CD14-positive monocyte (primary cell): ENCODE measurements at places on chromosomes 16 and 17. TPM values are rescaled to one million over a fixed set of nuclear protein-coding genes. Genes with fewer than 3 reads are reported as not detected.

Gene TBX6
- 0.11 TPM for polyA plus RNA-seq

Gene ADAD2
- polyA plus RNA-seq = not detected

Gene ABI3
- polyA plus RNA-seq = 90.6 TPM

Gene KRT31
- polyA plus RNA-seq = not detected

Gene GRAP
- 5.9 and 8.8 TPM in 2 replicates for polyA plus RNA-seq

DNA sequence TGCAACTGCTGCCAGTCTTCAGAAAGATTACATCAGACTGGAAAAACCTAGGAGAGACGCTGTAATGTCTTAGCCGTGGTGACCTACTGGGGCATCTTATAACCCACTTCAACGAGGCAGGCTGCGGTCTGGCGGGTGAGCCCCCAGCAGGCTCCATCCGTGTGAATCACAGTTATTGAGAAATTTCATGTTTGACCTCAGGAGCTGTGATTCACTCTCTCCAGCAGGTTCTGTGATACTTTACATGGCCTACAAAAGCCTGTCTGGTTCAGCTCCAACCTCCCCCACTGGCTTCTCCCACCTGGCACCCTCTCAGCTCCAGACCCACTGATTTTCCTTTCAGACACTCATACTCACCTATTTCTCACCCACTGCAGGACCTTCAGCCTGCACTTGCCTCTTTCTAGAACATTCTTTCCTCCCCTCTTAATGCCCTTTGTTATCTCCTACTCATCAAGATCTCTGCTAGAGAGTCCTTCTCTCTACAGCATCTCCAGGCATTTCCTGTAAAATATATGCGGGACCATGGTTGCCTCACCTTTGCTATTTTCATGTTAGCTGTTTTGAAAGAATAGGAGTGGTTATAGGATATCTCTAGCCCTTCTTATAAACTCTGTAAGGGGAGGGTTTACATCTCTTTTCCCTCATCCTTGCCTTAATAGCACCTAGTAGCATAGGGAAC lies 227.9 kb downstream of the MAF start:
- DNase-seq = peak; percentile 60

DNA sequence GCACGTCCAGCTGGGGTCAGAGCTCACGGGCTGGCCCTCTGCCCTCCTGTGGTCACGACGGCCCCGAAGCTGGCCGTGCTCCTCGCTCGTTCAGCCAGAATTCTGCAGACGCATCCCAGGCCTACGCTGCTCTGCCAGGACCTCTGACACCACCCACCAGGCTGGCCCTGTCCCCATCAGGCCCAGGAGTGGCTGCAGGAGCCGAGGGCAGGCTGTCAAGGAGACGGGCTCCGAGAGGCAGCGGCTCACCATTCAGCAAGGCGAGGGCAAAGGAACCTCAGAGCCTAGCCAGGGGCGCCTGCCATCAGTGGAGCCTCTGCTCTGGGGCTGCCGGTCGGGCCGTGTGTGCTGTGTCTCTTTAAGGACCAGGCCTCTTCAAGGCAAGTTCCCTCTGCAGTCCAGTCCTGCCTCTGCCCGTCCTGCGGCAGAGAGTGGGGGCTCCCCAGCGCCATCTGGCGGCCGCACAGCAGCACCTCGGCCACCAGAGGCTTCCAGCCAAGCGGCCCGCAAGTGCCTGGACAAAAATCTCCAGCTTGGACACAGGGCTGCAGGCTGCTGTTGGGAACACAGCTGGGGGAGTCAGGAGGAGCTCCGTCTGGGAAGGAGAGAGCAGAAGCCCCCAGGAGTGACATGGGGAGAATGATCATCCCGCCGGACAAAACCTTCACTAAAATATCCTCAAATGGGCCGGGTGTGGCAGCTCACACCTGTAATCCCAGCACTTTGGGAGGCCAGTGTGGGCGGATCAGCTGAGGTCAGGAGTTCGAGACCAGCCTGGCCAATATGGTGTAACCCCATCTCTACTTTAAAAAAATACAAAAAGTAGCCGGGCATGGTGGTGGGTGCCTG lies 7.4 kb upstream of the ABR start:
- peak; percentile 83 for DNase-seq

GRCh38 chr16:4004206-4004605 lies 112.0 kb downstream of the ADCY9 start:
- DNase-seq = no peak

DNA sequence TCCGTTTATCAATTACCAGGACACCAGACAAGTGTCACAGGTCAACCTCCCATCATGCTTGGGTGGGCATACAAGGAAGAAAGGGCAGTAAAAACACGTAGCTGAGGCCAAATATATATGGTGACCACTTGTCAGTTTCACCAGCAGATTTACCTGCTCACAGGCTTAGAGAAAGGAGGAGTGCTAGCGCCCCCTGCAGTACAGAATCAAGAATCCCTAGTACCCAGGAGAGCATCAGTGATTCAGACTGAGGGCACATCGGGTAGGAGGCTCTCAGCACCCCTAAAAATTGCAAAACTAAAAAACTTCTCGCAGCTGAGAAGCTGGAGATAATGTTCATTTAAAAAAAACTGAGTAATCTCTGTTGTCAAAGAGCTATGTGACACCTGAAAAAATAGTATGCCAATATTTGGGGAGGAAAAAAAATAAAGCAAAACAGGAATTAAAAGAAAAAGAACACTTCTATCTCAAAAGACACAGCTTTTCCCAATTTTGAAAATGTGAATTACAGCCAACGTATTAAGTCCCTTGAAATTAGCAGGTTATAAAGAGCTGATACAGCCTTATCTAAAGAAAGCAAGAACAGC lies 21.2 kb upstream of the MON1B start:
- peak; percentile 51 for DNase-seq

- no peak for DNase-seq
These were observed 35.7 kb upstream of the SSTR5 start for GRCh38 chr16:1036726-1037393.

- DNase-seq = peak; percentile 72
These were observed at the start of gene ST6GALNAC2 for GRCh38 chr17:76585649-76586593. TSS of gene ST6GALNAC2 (minus strand) at chr17:76585860. CDS start at chr17:76585808, 52 bp downstream.

DNA sequence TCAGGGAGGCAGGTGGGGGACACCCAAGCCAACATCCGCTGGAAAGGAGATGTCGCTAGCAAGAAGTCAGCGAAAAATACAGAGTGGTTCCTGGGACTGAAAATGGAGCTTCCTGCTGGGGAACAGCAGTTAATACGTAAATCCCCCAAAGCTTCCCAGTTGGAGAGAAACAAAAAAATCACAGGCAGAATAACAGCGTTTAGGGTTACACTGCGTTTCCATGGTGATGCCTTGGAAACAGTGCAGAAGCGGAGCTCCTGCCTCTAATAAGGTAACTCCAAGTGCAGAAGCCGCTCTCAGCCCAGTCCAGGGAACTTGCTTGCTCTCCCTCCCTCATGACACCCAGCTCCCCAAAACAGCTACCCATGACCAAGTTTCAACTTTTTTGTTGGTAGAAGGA lies 73.4 kb downstream of the PLD6 start:
- no peak for DNase-seq

DNA sequence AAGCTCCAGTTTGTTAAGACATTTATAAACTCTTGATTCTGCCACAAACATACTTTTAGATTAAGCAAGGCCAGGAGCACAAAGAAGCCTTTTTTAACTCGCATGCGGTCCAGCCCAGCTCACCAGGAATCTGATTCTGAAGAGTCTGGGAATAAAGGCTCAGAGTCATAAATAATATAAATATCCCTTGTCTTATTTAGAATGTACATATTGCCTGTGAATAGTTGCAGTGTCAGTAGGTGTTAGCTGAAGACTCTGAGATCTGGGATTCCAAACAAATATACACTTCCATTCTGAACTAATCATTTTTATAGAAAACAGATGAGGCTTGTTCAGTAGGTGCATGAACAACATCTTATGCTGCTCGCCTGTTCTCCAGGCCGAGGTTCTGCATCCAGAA lies 59.1 kb upstream of the ELAC2 start:
- DNase-seq = no peak

DNA sequence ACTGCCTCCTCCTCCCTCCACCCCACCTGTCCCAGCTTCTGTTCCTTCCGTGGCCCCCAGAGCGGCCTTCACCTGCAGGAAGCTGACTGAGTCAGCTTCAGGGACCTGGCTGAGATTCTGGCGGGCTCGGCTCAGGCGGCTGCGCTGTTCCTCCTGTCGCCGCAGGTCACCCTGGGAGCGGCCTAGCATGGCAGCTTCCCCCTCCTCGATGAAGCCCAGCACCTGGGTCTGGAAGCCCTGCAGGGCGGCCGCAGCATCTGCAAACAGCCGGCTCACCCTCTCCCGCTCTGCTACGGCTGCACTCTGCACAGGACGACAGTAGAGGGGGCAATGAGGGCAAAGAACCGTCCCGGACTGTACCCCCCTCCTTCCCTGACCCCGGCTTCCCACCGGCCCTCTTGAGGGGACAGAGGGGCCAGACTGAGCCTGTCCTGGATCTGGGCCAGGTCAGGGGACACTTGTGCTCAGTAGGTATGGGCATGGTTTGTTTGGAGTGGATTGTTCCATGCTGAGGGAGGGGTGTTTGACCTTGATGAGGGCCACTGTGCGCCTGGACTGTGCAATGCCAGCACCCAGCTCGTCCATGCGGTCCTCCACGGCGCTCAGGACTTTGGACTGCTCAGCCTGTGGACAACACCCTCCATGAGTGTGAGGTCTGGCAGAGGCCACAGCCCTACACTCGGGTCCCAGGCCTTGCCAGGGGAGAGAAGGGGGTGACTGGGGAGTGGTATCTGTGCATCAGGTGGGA lies 2.0 kb downstream of the TRIM47 start:
- no peak for DNase-seq

DNA sequence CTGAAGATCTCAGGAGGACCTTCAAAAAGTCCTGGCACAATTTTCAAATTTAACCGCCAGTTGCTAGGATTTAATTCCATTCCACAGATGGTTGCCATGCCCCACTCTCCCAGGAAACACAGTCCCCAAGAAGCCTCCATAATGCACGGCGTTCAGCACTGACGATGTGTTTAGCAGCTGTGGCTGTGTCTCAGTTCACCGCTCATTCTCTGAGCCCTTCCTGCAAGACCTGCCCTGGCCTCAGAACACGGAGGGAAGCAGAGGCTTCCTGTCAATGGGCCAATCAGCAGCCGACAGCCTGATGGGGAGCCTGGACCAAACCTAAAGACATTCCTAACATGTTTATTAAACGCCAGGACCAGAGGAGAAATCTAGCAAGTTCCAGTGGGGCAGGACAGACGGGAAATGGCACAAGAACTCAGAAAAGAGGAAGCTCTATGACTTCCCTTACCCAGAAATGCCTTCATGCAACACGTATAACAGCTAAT lies 4.9 kb downstream of the MYLK3 start:
- DNase-seq = peak; percentile 62

DNA sequence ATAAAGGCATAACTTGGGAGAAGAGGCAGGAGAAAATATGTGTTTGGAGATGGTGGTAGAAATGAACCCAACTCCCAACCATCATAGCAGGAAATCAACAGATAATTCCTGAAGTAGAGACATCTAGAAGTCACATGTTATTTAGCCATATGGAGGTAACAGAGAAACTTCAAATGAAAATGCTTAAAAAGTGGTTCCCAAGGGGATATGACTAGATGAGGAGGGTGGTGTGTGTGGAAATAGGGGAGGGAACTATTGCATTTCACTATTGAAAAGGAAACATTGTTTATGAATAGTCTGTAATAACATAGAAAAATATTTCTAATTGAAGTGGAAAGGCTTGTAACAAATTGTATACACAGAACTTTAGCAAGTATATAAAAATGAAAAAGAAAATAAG lies 412.0 kb downstream of the SHISA9 start:
- no peak for DNase-seq

GRCh38 chr16:66604376-66605176 lies at the start of gene CMTM3:
TSS of gene CMTM3 (plus strand) at chr16:66604704. CDS start at chr16:66604806, 102 bp downstream.
- peak; percentile 50 for DNase-seq

GRCh38 chr17:75271955-75272847 lies 1.2 kb upstream of the MIF4GD start:
- no peak for DNase-seq

DNA sequence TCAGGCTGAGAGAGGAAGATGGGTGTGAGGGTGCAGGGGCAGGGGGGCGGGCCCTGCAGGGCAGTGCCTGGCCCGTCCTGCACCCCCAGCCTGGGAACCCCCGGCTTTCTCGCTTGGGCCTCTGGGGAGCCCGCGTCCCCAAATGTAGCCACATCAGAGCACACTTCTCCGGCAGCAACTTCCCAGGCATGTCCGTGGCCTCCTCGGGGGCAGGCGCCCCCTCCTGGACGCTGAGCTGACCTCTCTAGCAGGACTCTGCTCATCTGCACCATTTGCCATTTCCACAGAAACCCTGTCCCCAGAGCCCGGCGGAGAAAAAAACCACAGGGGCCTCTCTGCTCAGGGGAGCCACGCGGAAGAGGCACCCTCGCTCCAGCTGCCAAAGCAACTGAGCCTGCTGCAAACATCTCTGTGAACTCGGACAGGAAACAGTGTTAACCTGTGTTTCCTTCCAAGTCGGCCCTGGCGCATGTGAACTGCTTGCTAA lies 63.4 kb downstream of the KLHDC4 start:
- DNase-seq = no peak

- DNase-seq = no peak
These were observed 382.2 kb upstream of the CDH5 start for GRCh38 chr16:65984296-65984695.

DNA sequence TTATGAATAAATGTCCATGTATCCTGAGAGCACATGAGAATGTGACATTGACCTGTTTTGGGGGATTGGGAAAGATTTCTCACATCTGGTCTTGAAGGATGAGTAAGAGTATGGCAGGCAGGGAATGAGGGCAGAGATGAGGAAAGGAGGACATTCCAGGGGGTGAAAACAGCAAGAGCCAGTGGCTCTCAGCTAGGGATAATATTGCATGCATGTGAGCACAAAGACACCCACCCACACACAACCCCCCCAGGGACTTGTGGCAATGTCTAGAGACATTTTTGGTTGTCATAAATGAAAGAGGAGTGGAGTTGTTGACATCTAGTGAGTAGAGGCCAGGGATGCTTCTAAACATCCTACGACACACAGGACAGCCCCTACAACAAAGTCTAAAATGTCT lies 6.0 kb downstream of the MYO1D start:
- no peak for DNase-seq

DNA sequence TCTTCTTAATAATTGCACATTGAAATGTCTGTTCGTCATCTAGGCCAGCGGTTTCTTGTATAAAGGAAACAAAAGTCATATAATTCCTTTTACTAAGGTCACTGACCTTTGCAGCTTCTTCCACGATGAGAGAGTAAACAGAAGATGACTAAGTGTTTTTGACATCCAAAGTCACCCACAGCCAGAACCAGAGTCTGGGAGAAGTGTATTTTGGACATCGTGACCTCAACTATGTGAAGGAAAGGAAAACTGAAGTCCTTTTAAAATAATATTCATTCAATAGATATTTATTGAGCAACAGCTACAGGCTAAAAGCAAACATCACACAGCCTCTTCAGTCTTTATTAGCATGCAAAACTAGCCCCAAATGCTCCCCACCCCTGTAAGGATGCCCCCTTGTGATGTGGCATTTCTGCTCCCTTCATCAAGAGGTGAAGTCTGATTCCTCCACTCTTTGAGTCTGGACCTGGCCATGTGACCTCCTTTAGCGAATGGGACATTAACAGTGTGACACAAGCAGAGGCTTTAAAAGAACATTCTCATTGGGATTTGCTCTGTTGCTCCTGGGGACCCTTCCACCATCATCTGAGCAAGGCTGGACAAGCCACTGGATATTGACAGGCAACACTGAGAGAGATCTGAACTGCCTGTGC lies 8.1 kb upstream of the PMP22 start:
- no peak for DNase-seq
